Activated CD4-positive, alpha-beta memory T cell treated with anti-CD3 and anti-CD28 coated beads for 36 hours (primary cell): ENCODE measurements at places on chromosomes 11 and 22.

GRCh38 chr11:70066136-70066520 is 12.0 kb upstream of the ANO1 start:
- no peaks in the 10 kb centered on the region for H3K36me3 ChIP-seq
- peaks cover 31% of the 10 kb centered on the region for H3K27me3 ChIP-seq
- DNase-seq, result no peak
- no peak overlapping the region for H3K27ac ChIP-seq
- H3K4me3 ChIP-seq, result no peak overlapping the region
- H3K4me1 ChIP-seq, result no peaks in the 10 kb centered on the region

DNA sequence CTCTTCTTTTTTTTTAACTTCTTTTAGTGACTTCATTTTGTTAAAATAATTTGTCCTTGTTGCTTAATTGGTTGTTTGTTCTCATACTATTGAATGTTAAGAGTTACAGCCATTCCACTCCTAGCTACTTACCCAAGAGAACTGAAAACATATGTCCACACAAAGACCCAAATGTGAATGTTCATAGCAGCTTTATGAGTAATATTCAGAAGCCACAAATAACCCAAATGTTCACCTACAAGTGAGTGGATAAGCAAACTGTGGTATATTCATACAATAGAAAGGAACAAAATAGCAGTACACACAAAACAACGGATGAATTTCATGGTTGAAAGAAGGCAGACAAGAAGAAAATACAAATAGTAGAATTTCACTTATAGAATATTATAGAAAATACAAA is 1.4 kb upstream of the OR4D11 start:
- H3K27ac ChIP-seq, result no peak overlapping the region
- no peak for DNase-seq
- H3K4me3 ChIP-seq, result no peak overlapping the region
- H3K36me3 ChIP-seq, result no peaks in the 10 kb centered on the region
- peaks cover 13% of the 10 kb centered on the region for H3K27me3 ChIP-seq
- peaks cover 3% of the 10 kb centered on the region for H3K4me1 ChIP-seq

GRCh38 chr11:8598506-8598905 is 4.5 kb upstream of the STK33 start:
- no peak overlapping the region for H3K4me3 ChIP-seq
- H3K27ac ChIP-seq, result no peak overlapping the region
- peaks cover 1% of the 10 kb centered on the region for H3K4me1 ChIP-seq
- H3K36me3 ChIP-seq, result no peaks in the 10 kb centered on the region
- DNase-seq, result no peak

DNA sequence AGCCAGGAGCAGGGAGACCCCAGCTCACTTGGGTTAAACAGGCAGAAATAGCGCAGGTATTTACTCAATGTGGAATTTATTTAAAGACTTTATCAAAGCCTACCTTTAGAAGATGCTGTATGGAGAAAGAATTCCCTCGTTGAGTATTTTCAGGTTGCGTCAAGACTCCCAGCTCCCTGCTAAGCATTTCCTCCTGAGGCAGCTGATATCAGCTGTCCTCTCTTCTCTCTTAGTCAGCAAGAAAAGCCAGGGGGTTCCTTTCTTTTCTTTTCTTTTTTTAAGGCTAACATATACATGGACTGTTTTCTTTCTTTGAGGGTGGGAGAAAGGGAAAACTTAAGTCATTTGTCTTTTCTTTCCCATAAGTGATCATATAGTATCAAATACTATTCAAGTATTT is 125.8 kb upstream of the POU2AF2 start:
- peaks cover 2% of the 10 kb centered on the region for H3K27me3 ChIP-seq
- H3K4me1 ChIP-seq, result no peaks in the 10 kb centered on the region
- DNase-seq, result no peak
- H3K27ac ChIP-seq, result no peak overlapping the region

GRCh38 chr22:37054600-37055365 is 3.2 kb downstream of the KCTD17 start:
- no peak for DNase-seq
- peaks cover 27% of the 10 kb centered on the region for H3K4me1 ChIP-seq
- no peak overlapping the region for H3K27ac ChIP-seq
- H3K36me3 ChIP-seq, result peaks cover 18% of the 10 kb centered on the region
- H3K4me3 ChIP-seq, result no peak overlapping the region
- no peaks in the 10 kb centered on the region for H3K27me3 ChIP-seq

- DNase-seq, result no peak
- H3K4me1 ChIP-seq, result no peaks in the 10 kb centered on the region
- H3K27ac ChIP-seq, result no peak within 1 kb of the TSS
- peaks cover 38% of the 10 kb centered on the region for H3K27me3 ChIP-seq
- no peaks in the 10 kb centered on the region for H3K36me3 ChIP-seq
Measured at GRCh38 chr11:111911563-111912401, at the start of gene CRYAB. CRYAB (minus strand) TSS chr11:111911770; CDS start chr11:111911724, 46 bp downstream.

DNA sequence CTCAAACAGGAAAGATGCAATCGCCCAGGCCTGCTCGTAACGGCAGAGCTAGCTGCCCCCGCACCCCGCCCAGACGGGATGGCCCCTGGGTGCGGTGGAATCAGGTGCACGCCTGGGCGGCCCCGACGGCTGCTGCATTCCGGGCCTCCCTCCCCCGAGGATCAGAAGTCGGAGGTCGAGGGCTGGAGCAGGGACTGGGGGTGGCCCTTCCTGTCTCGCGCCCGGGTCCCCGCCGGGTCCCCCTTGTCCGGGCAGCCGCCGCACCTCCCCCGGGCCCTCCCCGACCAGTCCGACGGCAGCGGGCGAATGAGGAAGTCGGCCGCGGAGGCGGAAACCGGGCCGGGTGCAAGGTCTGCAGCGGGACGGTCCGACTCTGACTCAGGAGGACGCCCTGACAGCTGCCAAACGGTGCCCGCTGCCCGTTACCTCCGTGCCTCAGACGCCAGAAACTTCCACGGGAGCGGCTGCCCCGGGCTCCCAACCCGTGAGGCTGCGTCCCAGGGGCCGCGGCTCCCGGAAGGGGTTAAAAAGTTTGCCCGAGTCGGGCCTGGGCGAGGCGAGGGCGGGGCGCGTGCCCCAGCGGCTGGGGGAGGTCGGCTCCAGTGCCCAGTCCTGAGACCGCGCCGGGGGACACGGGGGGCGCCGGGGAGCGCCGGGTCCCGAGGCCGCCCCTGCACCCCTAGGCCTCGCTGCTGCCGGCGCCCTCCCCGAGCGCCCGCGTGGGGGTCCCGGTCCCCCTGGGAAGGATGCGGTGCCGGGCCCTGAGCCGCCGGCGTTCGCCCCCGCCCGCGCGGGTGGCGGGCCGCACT is 663 bp downstream of the MYH9 start:
- peaks cover 37% of the 10 kb centered on the region for H3K36me3 ChIP-seq
- H3K4me3 ChIP-seq, result peak overlapping the region; percentile 93
- peak overlapping the region; percentile 97 for H3K27ac ChIP-seq
- peaks cover 39% of the 10 kb centered on the region for H3K4me1 ChIP-seq
- peak; percentile 80 for DNase-seq

DNA sequence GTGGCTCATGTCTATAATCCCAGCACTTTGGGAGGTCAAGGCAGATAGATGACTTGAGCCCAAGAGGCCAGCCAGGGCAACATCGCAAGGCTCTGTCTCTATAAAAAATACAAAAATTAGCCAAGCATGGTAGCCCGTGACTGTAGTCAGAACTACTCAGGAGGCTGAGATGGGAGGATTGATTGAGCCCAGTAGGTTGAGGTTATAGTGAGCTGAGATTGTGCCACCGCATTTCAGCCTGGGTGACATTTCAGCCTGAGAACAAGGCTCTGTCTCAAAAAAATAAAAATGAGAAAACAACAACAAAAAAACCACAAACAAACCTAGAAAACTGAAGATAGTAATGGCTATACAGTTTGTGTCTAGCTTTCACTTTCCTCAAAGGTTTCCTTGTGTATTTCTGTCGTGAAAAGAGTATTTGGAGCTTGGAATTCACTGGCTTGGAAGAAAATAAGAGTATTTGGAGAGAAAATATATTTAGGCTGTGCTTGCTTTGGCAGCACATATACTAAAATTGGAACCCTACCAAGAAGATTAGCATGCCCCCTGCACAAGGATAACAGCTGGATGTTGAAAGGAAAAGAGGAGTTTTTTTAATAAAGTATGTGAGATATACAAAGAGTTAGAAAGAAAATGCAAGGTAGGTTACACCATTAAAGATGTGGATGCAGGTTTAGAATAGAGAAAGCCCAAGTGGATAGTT is 3.9 kb upstream of the BIRC3 start:
- DNase-seq, result no peak
- H3K36me3 ChIP-seq, result peaks cover 10% of the 10 kb centered on the region
- H3K27me3 ChIP-seq, result no peaks in the 10 kb centered on the region
- peak overlapping the region; percentile 96 for H3K27ac ChIP-seq
- peak overlapping the region; percentile 68 for H3K4me3 ChIP-seq
- H3K4me1 ChIP-seq, result peaks cover 56% of the 10 kb centered on the region

- H3K4me3 ChIP-seq, result no peak overlapping the region
- H3K4me1 ChIP-seq, result no peaks in the 10 kb centered on the region
- DNase-seq, result no peak
- no peaks in the 10 kb centered on the region for H3K36me3 ChIP-seq
Measured at GRCh38 chr11:94519478-94520084, 7.3 kb downstream of the C11orf97 start.

- no peaks in the 10 kb centered on the region for H3K4me1 ChIP-seq
- H3K27ac ChIP-seq, result no peak overlapping the region
- no peak for DNase-seq
- H3K4me3 ChIP-seq, result no peak overlapping the region
- H3K27me3 ChIP-seq, result no peaks in the 10 kb centered on the region
Measured at GRCh38 chr11:94675813-94676212, 92.3 kb upstream of the AMOTL1 start.

DNA sequence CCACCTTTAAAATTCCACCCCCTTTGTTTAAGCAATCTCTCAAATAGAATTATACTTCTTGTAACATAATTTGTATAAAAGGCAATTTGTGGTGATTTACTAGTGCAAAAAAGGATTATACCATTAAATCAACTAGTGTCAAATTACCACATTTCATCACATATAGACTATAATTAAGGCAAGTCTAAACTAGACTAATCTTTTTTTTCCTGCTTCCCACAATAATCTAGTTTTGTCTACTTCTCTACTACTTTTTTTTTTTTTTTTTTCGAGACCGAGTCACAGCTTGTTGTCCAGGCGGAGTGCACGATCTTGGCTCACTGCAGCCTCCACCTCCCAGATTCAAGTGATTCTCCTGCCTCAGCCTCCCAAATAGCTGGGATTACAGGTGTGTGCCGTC is 36.1 kb upstream of the FZD4 start:
- H3K27me3 ChIP-seq, result peaks cover 2% of the 10 kb centered on the region
- no peak overlapping the region for H3K4me3 ChIP-seq
- H3K27ac ChIP-seq, result no peak overlapping the region
- no peaks in the 10 kb centered on the region for H3K36me3 ChIP-seq

DNA sequence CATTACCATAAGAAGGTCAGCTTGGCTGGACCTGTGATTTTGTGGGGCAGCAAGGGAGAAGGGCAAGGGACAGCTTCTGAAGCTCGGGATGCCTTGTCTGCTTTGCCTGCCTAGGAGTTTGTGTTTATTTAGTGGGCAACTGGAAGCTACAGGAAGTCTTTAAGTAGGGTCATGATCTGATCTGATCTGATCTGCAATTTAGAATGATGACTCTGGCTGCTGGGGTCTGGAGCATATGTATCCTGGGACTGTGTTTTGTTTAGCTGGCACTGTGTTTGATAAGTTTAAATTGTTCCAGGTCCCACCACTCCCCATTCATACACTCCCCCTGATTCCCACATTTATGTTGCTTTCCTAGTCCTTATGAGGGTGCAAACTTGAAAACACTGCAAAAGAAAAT is 47.7 kb upstream of the HTATIP2 start:
- no peaks in the 10 kb centered on the region for H3K36me3 ChIP-seq
- no peak overlapping the region for H3K27ac ChIP-seq
- H3K4me1 ChIP-seq, result no peaks in the 10 kb centered on the region
- no peak overlapping the region for H3K4me3 ChIP-seq
- no peaks in the 10 kb centered on the region for H3K27me3 ChIP-seq
- DNase-seq, result no peak

DNA sequence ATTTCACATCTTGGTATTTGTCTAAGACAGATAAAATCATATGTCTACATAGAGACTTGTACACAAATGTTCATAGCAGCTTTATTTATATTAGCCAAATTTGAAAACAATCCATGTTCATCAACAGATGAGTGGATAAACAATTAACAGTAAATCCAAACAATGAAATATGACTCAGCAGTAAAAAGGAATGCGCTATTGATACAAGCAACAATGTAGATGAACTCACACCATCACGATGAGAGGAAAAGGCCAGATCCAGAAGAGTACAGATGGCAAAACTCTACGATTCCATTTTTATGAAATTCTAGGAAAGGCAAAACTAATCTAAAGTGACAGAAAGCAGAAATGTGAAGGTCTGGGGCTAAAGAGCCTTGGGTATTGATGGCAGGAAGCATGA is 384.3 kb downstream of the NTM start:
- peaks cover 3% of the 10 kb centered on the region for H3K27me3 ChIP-seq
- H3K4me3 ChIP-seq, result no peak overlapping the region
- no peaks in the 10 kb centered on the region for H3K36me3 ChIP-seq
- H3K27ac ChIP-seq, result no peak overlapping the region

DNA sequence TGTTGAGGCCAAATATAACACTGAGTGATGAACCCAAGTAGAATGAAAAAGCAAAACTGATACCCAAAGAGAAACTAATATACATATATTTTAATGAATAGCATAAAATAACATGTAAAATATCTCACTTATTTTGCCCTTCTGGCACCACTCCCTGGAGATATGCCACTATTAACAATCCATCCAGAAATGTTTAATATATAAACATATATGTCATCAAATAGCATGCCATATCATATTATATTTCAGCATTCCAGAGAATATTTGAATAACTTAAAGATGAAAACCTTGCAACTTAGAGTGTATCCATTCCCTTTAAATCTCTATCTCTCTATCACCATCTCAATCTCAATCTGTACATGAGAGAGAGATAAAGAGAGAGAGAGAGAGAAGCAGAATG is 1073.3 kb upstream of the RAG2 start:
- no peak overlapping the region for H3K27ac ChIP-seq
- H3K4me3 ChIP-seq, result no peak overlapping the region
- no peaks in the 10 kb centered on the region for H3K27me3 ChIP-seq
- DNase-seq, result no peak

DNA sequence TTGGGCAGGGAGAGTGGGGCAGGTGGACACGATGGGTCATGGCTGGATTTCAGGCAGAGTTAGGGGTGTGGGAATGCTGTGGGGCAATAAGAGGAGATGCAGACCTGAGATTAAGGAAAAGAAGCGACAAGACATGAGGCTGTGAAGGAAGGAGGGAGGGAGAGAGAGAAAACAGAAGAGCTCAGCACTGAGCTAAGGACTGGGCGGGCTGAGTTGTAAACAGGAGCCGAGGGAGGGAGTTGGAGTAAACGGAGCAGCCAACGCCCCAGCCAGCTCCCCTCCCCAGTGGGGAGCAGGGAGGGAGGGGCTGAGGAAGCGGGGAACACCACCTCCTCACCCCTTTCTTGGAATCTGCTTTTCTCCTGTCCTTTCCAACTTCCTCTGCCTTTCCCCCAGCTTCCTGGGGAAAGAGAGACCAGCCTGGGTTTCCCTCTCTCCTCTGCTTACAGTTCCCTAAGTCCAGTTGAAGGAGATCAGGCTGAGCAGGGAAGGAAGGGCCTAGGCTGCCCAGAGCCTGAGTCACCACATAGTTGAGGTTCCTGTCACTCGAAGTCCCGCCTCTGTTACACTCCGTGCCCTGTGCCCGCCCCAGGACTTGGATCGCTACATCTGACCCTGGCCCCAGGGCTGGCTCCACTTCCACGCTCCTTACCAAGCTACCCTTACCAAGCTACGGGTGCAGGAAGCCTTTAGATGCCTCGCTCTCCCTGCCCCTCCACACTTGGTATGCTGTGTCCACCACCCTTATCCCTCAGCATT is 6.7 kb upstream of the AHNAK start:
- DNase-seq, result peak; percentile 72
- peaks cover 2% of the 10 kb centered on the region for H3K27me3 ChIP-seq
- H3K27ac ChIP-seq, result peak overlapping the region; percentile 85
